ENCODE measurements at places on chromosomes 1 and 21.
A peak's percentile ranks its signal among the peaks of the same experiment; 100 is the strongest.

DNA sequence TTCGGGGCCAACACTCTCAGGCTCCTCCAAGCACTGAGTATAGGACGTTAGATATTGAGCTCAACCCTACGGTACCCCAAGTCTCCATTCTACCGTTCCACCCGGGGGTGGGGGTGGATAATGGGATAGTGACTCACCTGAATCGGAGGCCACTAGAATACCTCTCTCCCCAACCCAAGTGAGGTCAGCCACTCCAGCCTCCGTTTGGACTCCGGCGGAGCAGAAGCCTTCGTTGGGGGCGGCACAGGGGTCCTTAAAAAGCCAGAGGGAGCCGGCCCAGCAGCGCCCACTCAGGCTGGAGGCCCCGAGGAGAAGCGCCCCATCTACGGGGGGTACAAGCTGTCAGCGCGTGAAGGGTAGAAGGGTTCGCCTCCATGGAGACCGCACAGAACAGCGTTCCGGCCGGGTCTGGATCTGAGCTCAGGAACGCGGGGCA, 556 bp downstream of the WDR77 start:
- peak; percentile 1 for DNase-seq

DNA sequence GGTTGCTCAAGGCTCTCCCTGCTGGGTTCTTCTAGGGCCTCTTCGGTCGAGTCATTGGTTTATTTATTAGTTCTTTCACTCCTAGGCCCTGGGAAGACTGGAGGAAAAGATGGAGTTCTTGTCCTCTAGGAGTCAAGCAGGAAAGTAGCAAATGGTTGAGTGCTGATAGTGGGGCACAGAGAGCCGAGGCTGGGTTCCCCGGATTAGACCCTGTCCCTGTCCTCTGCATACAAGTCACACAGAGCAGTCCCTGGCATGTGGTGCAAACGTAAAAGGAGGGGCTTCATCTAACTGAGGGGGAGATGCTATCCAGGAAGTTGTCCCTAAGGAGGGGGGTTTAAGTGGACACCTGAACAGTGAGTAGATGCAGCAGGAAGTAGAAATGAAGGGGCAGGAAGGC, 19.2 kb upstream of the KCNE2 start:
- no peak for DNase-seq

DNA sequence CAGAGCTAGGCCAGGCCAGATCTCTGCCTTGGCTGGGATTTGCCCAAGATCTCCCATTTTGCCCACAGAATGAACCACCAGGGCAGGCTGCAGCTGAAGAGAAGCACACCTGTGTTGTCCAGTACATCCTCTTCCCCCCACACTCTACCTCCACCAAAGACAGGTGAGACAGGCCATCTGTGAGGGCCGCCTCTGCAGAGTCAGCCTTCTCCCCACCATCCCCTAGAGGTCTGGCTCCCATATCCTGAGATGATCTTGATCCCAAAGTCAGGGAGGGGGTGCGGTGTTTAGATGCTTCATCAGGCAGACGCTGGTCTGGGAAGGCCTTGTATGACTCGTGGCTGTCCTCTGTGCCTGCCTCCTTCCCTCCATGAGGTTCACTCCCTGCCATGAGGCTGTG, 28.7 kb downstream of the HYI start:
- no peak for DNase-seq

- DNase-seq, result peak; percentile 71
Measured at GRCh38 chr1:211260141-211261107, 1.3 kb downstream of the RCOR3 start.

DNA sequence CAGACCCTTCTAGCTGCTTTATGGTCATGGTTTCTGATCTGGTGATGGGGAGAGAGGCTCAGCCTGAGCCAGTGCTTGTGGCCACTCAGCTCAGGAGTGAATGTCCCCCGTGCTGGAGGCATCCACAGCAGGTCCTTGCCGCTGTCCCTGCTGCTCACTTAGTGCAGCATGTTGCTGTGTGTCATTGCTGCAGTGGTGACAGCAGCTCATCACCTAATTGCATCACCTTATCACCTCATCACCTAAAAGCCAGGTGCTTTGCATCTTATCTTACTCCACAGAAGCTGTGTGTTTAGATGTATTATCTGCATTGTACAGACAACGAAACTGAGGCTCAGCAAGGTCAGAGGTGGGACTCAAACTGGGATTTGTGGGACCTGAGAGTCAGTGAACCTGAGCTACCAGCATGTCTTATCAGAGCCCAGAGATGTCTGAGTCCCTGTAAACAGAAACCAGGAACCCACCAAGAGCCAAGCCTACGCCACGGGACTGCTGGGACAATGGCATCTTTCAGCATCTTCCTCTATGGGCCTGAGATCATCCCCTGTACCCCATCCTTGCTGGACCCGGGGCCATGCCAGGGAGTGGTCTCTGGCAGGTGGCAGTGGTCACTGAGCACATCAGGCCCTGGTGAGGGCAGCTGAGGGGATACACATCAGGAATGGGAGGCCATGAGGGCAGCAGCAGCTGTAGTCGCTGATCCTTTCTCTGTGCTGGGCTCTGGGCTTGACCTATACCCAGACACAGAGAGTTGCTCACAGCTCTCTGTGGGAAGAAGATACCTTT, 6.5 kb downstream of the PODN start:
- no peak for DNase-seq

GRCh38 chr1:184621260-184621659, 133.4 kb downstream of the EDEM3 start:
- no peak for DNase-seq

Measured in NCI-H460 (cell line).